ENCODE measurements at places on chromosomes 7 and 10. TPM values are rescaled to one million over a fixed set of nuclear protein-coding genes. Genes with fewer than 3 reads are reported as not detected.

Gene ASB15
- not detected for total RNA-seq

Gene AOAH
- total RNA-seq: 2.4 TPM

Gene ETV1
- 8.4 TPM for total RNA-seq

Gene SPDYE8
- 0.07 TPM for total RNA-seq

Gene WAPL
- 41.4 TPM for total RNA-seq

- DNase-seq: no peak
Observed at GRCh38 chr10:103463499-103463898, 4.8 kb upstream of the CALHM1 start.

GRCh38 chr7:37928878-37929277 is 8.4 kb downstream of the EPDR1 start:
- DNase-seq: no peak

- DNase-seq: no peak
Observed at GRCh38 chr10:116899626-116900025, 50.3 kb downstream of the ENO4 start.

DNA sequence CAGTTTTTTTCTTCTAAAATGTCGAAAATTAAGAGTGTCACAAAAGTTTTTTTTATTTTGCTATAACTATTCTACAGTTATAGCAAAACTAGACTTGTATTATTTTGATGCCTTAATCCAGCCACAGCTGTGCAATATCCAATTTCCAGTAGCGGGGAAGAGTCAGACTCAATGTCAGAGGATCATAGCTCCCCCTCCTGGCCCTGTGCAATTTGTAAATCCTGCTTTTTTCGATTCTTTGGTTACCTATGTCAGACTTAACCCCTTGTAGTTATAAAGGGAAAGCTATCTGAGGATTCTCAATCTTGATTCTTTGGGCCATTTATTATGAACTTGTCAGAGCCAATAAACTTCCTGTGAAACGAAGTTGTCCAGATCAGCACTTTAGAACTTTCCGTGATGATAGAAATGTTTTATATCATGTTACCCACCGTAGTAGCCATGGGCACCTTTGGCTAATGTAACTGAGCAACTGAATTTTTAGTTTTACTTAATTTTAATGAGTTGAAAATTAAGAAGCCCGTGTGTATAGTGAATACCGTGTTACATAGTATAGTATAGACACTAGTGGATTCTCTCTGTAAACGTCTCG is 87.7 kb upstream of the PRKCQ start:
- DNase-seq: peak; percentile 69

GRCh38 chr10:52185256-52185655 is 128.8 kb upstream of the DKK1 start:
- DNase-seq: no peak

DNA sequence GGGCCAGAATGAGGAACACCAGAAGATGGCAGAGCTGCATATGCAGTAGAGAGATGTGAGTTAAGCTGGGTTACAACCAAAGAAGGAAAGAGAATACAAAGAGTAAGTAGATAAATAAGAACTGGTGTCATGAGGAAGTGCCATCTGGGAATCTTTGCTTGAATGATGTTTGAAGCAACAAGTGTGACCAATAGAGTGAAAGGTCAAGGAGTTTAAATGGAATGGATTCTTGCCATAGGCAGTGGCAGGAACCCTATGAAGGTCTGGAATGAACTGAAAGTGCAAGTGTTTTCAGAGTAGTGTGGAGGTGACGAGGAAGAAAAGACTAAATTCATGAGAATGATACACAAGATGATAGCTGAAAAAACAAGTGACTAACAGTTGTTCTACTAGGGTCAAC is 21.6 kb downstream of the MEST start:
- no peak for DNase-seq

DNA sequence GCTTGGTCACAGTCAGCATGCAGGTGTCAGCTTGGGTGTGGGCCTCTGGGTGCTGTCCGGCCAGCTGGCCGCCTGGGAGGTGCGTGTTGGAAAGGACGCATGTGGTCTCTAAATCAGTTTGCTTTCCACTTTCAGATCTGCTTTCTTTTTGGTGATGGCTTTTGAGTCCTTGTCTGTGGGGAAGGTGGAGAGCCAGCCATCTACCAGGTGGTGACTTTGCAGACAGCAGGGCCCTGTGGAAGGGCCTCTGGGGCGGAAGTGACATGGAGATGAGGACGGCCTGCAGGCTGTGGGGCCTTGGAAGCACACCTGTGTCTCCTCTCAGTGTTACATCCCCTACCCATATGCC is 59.4 kb downstream of the WDR37 start:
- DNase-seq: no peak

GRCh38 chr10:11318826-11319598 is 292.4 kb downstream of the USP6NL start:
- DNase-seq: no peak

DNA sequence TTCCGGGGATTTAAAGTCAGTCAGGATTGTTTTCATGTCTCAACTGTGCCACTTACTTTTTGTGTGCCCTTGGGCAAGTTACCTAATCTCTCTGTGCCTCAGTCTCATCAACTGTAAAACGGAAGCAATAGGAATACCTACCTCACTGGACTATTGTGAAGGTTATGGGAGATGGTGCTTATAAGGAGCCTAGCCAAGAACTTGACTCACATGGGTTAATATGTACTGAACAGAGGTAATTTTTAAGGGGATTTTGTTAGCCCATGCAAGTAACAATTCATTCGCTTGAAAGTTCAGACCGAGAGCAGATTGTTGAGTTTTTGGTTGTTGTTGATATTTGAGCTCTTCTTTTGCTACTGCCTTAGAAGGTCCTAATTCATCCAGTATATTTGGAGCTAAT is 202.9 kb downstream of the ZNF365 start:
- no peak for DNase-seq

DNA sequence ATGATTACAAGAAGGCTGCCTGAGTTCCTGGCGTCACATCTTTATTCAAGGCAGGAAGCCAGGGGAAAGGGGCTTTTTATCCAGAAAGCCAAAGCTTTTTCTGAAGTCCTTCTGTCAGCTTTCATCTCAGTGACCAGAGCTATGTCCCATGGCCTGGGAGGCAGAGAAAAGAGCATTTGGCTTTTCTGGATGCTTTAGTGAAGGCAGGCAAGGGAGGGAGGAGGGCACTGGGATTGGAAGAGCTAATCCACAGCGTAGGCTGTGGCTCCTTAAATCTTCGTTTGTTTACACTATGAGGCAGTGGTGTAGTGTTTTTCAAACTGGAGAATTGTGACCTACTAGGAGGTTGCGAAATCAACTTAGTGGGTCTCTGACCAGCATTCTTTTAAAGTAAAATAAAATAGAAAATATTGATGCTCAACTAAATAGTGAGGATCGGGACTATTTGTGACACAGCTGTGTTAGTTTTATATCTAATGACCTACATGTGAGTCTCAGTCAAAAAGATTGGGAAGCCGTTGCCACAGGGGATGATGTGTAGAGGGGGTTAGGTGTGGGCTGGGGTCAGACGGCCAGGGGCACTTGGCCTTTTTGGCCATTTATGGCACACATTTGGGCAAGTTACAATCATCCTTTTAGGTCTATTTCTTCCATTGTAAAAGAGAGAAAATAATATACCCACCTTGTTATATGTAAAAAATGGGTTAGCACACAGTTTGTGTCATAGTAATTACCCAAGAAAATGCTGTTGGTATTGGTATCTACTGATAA is 14.1 kb downstream of the CRYGN start:
- DNase-seq: peak; percentile 34

- DNase-seq: no peak
Observed at GRCh38 chr10:97372233-97372875, 28.8 kb downstream of the RRP12 start.

DNA sequence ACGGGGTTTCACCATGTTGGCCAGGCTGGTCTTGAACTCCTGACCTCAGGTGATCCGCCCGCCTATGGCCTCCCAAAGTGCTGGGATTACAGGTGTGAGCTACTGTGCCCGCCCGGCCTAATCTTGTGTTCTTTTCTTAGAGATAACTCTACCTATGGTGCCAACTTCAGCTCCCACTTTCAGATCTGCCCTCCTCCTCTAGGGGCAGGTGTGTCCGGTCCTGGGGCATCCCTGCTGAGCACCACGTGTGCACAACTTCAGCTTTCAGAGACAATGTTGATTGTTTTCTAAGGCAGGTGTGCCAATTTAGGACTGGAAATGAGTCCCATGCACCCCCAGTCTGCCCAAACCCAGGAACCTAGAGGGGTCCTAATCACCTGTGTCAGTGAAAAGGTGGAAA is 18.5 kb upstream of the FXYD4 start:
- no peak for DNase-seq
